Left renal cortex interstitium (tissue), 4 donors: ENCODE measurements at places on chromosomes 1 and 21.

- no peak for DNase-seq
Observed at GRCh38 chr1:38958967-38959366, 17.3 kb upstream of the RHBDL2 start.

DNA sequence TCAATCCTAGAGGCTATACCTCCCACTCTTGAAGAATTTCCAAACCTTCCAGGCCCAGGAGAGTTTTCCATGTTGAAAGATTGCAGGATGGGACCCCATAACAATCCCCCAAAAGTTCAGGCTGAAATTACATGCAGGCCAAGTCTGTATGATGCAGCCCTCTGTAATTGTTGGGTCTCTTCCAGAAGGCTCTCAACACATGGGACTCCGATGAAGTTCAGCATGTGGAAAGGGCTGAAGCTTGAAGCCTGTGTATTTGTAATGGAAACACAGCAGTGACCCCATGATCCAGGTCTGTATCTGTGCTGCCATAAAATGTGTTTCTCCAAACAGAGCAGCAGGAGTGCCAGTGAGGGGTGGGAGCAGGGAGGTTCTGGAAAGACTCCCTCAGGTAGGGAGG is 202.5 kb upstream of the LYPLAL1 start:
- no peak for DNase-seq

- DNase-seq: no peak
Observed at GRCh38 chr1:206513312-206514111, 6.2 kb downstream of the RASSF5 start.

DNA sequence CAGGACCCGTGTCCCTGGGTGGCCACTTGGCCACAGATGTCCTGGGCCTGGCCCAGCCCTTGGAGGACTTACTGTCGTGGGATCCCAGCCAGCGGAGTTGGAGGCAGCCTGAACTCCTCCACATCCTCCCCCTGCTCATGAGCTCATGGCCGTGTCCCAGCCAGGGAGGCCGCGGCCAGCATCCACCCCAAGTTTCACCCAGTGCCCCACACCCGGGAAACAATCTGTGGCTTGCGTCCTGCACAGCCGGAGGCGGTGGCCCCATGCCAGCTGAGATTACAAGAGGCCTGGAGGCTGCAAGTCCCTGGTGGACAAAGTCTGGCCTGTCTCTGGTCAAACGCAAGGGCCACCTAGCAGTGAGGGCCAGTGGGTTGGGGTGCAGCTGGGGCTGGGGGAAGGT is 27.5 kb upstream of the TMEM52 start:
- no peak for DNase-seq

DNA sequence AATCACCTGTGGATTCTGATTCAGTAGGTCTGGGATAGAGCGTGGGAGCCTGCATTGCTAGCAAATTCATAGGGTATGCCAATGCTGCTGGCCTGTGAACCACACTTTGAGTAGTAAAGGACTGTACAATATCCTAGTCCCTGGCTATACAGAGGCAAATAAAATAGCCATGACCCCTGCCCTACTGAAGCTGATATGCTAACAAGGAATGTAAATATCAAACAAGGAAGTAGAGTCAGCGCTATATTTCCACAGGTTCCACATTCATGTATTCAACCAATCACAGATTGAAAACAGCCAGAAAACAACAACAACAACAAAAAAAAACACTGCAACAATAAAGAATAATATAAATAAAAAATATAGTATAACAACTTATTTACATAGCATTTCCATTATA is 77.8 kb downstream of the TM2D1 start:
- DNase-seq: no peak

DNA sequence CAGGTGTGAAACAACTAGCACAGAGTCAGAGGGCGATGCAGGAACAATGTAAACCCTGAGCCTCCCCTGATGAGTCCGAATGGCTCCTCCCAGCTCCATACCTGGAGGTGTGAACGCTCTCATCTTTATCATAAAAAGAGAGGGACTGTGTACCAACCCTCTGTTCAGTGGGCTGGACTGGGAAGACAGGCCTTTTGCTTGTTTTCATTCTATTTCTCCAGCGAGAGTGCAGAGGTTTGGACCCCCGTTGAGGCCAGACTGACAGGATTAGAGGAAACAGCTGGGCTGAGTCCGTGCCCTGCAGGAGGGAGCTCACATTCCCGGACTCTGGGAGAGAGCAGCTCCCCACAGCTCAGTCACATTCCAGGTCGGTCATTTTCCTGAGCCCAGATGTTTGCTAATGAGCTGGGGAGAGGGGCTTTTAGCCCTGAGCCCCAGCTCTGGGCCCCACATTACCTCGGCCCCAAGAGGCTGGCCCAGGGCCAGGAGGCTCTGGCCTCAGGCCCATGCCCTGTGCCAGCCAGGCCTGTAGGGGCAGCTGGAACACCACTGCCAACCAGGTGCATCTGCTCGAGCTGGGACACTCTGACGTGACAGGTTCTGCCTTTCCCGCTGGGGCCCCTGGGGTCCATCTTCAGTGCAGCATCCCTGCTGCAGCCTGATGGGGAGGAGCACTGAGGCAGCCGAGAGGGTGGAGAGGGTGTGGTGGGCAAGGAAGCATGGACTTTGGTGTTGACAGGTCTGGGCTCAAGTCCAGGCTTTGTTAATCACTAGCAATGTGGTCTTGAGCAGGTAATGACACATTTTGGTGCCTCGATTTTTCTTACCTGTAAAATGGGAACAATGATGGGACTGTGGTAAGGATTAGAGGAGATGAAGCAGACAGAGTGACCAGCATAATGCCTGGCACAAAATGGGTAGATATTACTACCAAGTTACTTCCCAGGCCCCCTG is 3.5 kb upstream of the NBL1 start:
- DNase-seq: no peak

DNA sequence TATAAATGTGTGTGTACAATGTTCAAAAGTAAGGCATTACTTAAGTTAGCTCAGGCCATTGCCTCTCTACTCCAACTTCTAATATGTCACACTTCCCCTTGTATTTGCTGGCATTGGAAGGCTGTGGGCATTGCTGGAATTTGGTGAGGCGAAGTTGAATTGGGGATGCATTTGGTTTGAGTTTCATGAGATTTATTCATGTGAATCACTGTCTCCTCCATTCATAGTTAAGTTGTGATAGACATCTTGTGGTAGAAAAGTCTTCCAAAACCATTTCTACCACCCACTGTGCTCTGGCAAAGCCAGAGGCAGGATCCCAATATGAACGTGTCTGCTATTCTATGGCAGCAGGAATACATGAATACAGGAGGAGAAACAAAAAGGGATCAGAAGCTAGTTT is 397.8 kb upstream of the USP24 start:
- no peak for DNase-seq

GRCh38 chr1:184315254-184315653 is 71.6 kb upstream of the C1orf21 start:
- DNase-seq: no peak

DNA sequence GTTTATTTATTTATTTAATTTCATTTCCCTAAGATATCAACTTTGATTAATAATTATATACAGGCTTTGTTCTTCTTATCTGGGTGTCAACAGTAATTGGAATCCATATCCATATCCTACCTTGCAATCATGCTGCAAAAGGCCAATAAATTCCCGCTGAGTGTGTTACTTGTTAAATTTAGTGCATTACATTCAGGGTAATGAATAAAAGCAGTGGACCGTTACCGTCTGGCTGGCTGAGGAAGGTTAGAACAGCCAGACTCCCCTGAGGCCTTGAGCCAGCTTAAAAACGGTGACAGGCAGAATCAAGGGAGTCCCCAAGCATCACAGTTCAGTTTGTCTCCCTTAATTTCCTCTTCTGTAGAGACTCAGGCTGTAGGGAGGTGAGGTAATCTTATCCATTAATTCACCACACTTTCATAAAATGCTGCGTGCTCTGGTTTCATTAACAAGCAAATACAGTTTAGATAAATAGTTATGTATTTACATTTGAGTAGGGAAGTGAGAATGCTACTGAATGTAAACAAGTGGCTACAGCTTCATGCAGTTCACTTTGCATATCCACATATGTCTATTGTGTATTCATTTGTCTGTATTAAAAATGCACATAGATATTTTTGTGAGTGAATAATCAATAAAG is 888.2 kb upstream of the CXADR start:
- DNase-seq: peak; percentile 3

- peak; percentile 39 for DNase-seq
Observed at GRCh38 chr1:10835822-10836421, 39.5 kb upstream of the CASZ1 start.

- no peak for DNase-seq
Observed at GRCh38 chr1:181190364-181191035, 102.0 kb downstream of the IER5 start.

- no peak for DNase-seq
Observed at GRCh38 chr1:33971913-33972312, 108.0 kb downstream of the HMGB4 start.

DNA sequence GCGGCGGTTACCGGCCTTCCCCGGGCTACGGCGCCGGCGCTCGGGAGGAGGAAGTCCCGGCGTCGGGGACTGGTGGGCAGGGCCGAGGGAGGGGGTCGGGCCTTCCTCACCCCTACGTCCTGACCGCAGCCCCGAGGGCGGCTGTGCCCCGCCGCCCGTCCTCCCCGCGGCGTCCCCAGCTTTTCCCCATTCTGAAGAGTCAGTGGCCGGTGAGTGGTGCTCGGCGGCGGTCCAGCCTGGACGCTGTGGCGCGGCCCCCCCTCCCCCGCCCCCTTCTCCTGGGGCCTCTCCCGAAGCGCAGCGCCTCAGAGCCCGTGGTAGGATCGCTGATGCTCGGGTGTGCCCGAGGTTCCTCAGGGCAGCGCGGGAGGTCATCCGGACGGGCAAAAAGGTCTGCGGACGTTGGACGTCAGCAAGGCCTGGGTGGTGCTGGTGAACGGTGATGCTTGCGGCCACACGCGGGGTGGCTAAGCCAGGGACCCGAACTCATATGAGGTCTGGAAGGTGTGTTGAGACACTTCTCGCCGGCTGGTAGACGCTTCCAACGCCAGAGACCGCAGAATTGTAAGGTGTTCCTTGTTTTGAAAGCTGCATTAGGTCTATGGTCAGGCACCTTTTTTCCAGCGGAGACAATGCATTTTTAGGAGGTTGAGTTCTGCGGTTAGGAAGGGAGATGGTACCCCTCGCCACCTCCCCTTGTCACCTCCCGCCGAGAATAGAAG is 725 bp downstream of the SLC25A33 start:
- no peak for DNase-seq

GRCh38 chr1:64135462-64136223 is 67.8 kb upstream of the UBE2U start:
- no peak for DNase-seq

DNA sequence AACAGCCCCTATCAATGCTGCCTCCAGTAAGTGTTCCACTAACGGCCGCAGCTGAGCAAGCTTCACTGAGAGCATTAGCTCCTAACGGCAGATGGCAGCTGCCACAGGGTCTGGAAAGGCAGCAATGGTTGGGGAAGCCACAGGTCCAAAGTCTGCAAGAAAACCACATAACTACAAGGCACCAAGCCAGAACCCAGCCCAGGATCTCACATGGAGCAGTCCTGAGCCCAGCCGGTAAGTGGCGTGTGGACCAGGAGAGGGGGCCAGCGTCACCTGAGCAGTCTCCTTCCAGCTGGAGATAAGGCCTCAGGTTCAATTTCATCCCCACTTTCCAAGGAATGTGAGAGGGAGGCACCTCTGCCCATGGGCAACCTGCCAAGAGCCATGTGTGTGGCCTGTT is 13.2 kb downstream of the SYT2 start:
- DNase-seq: no peak

DNA sequence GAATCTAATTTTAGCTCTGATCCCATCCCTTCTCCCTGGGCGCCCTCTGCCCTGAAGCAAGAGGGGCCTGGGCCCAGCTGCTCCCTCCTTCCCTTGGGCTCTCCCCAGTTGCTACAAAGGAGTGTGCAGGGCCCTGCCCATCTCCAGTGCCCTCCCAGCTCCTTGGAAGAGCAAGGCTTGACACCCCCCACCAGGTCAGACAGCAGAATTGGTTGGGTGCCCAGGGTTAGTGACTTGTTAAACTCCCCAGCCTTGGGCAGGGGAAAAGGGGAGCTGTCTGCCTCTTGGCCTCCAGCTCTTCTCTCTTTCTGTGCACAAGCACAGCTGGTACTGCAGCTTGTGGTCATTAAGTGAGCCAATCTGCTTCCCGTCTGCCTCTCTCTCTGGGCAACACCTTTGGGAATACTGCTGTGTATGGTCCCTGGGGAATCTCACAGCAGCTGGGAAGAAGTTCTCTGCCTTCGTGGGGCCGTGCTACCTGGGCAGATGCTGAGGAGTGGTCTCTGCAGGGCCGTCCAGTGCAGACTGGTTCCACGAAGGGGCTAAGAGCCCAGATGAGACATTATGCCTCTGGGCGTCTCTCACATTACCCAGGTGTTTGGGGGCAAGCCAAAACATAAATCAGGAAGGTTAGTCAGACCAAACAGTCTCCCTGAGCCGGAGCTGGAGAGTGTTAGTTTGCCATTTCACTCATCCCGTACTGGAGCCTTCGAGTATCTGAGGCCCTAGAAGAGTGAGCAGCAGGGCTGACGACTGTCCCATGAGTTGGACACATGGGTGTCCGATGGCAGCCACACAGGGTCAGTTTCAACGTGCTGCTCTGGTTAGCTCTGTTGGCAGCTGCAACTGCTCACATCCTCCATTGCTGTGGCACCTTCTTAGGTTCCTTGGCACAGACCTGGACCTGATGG is 37.3 kb downstream of the TMEM53 start:
- DNase-seq: no peak

- DNase-seq: no peak
Observed at GRCh38 chr1:218353656-218354055, 8.5 kb downstream of the TGFB2 start.

- no peak for DNase-seq
Observed at GRCh38 chr1:107529511-107530149, 388.8 kb downstream of the NTNG1 start.

DNA sequence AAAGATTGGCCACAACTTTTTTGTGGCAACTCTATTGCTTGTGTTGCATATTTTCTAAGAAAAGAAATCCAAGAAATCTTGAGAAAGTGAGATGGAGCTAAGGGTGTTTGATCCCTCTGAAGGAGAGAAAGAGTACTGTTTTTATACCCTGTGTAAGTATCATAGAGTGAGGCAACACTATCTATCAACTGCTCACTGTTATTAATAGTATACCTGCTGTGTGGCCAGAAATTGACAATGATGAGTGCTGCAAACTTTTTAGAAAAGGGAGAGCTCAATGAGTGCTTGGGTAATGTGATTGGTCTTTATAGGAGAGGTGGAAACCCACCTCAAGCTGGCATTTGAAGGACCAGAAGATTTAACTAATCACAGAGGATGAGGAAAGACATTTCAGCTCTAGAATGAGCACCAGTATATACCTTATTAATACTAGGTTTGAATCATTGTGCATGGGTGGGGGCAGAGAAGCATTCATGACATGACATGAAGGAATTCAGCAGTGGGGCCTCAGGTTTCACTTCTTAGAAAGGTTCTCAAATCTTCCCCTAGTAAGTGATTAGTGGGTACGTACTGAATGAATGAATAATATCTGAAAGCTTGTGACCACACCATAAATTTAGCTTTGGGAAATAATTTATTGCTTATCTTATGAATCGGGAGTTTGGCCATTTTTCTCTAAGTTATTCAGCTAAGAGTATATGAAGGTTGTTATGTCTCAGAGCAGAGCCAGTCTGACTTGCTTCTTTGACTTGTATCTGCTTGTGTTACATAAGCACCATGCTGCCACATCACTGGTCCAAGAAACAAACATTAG is 169.2 kb upstream of the SGIP1 start:
- DNase-seq: no peak
